ENCODE measurements at places on chromosomes 16 and 17.
A peak's percentile ranks its signal among the peaks of the same experiment; 100 is the strongest.

DNA sequence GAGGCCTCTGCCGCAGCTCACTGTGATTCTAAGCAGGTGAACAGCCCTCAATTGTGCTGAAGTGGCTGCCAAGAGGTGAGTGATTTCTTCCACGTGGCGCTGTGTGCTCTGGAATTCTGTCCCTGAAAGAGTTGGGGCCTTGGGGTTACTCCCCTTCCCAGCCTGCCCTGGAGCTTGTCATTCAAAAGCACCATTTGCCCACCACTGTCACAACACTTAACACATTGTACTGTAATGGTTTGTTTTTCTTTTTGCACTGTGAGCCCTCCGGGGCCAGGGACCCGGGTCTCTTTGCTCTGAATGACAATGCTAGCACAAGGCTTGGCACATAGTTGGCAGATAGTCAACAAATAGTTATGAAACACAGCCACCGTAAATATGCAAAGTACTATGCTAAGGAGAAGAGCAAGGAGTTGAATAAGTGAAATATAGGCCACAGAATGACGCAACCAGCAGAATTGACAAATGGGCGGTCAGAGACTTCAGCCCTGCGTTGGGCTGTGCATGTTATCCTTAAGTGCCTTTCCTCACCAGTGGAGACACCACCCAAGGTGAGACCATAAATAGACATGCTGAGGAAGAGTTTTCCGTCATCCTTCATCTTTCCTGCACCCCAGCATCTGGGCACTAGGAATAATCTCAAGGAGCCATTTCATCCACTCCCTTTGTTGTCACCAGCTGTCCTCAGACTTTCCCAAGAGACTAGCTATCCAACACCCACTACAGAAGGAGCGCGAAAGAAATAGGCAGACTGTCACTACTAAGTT, 112.0 kb upstream of the DNAH9 start:
- DNase-seq: no peak

GRCh38 chr17:65785109-65785508, 223.7 kb upstream of the AXIN2 start:
- no peak for DNase-seq

DNA sequence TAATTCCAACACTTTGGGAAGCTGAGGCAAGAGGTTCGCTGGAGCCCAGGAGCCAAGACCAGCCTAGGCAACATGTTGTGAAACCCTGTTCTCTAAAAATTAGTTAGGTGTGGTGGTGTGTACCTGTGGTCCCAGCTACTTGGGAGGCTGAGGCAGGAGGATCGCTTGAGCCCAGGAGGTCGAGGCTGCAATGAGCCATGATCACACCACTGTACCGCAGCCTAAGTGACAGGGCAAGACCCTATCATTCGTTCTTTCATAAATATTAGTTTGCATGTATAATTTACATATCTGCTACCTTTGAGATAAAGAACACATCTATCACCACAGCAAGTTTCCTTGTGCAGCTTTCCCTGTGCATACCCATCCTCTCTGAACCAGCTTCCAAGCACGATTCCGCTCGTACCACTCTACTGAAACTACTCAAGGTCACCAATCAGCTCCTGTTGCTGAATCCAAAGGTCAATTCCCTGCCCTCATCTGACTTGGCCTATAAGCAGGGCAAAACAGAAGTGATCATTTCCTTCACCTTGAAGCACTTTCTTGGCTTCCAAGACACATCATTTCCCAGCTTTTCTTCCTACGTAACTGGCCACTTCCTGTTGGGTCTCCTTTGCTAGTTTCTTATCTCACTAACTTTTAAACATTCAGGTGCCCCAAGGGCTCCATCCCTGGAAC, 49.1 kb downstream of the GRB2 start:
- DNase-seq: no peak

- peak; percentile 89 for DNase-seq
These were observed 32.3 kb downstream of the RAP1GAP2 start for GRCh38 chr17:2828397-2829038.

GRCh38 chr17:73419051-73419450, 107.2 kb upstream of the CDC42EP4 start:
- no peak for DNase-seq

DNA sequence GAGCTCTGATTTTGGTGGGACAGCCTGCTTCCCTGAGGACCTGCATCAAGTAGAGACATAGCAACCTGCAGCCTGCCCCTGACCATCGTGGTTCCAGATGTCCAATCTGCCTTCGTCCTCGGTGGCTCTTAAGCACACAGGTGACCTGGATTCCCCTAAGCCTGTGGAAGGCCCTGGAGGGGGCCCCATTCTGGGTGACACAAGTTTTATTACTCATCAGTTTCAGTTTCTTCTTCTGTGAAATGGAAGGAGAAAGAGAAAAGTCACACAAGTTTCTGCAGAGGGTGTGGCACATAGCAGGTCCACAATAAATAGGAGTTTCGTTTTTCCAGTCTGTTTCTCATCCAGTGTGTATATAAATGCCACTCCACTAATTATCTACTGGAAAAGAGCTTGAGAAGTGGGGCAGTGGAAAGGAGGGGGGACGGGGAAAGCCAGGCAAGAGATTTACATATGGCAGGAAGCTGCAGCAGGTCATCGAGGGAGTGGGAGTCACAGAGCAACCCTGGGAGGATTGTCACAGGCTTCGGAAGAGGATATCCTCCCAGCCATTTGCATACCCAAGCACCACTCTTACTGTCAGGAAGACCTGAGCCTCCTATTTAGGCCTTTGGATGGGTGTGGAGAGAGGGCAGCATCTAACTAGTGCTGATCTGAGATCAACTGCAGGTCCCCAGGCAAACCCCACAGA, 10.0 kb upstream of the NOS2 start:
- DNase-seq: peak; percentile 40

DNA sequence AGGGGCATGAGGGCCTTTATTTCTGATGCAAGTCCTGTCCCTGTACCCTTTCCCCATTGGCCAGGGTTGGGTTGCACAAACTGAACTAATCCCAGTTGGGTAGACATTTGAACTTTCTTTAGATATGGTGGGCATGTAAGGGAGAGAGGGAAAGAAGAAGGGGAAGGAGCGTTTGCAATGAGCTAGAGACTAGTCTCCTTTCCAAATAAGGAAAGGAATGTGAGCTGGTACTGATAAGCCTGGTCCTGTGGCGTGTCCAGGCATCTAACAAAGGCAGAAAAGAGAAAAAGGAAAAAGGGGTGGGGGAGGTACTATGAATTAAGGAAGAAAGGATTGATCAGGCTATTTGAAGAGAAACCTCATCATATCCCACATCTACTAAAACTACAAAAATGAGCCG, 20.3 kb downstream of the CHMP6 start:
- no peak for DNase-seq

- no peak for DNase-seq
These were observed 3.6 kb upstream of the TMEM92 start for GRCh38 chr17:50270435-50271362.

DNA sequence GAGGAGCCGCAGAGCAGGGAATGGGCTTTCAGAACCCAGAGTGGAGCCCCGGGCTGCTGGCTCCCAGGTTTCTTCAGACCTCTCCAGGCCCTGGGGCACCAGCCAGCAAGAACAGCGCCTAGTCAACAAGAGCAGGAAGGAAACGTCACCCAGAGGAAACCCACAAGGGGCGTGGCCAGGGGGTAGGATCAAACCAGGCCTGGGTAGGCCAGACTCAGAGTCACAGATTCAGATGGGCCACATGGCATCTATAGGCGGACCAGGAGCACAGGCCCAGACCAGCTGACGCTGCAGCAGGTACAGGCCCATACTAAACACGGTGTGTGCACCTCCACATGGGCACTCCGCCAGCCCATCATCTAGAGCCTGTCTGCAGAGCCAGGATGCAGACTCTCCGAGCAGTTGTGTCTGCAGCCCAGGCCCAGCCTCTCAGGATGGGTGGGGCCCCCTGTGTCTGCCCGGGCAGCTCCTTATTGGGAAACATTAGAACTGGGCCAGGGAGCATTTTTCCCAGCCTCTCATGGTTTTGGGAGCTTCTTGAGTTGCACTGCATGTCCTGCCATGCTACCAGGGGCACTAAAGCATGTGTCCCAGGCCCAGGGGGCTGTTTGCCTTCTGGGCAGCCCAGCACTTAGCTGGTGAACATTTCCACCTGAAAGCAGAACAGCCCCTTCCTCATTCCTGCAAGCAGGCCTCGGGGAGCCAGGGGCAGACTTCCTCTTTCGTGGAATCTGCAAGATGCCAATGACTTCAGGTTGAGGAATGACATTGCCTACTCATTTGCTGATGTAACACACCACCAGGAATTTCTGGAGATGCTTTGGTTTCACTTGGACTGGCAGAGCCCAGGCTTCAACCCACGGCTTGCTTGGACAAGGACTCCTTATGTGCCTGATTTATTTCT, at the start of gene NLRP1:
NLRP1 (minus strand) TSS at position 127 of the 904 bp plus-strand sequence. CDS start 552 bp downstream, outside the sequence.
- DNase-seq: peak; percentile 94

DNA sequence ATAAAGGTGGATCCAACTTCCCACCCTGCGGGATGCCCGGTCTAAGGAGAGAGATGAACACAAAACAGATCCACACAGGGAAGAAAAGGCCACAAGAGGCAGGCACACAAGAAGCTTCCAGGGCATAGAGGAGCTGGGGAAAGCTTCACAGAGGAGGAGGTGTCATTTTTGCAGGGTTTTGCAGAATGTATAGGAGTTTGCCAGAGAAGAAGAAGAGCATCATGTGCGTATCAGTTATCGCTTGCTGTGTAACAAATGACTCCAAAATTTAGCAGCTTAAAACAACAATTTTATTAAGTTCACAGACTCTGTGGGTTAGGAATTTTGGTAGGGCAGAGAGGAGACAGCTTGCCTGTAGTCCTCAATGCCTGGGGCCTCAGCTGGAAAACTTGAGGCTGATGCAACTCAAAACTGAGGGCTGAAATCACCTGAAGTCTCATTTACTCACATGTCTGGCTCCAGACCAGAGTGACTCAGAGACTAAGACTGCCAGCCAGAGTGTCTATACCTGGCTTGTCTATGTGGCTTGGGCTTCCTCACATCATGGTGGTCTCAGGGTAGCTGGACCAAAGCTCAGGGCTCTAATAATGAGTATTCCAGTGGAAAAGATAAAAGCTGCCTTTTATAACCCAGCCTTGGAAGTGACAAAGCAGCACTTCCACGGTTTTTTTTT, 33.9 kb upstream of the ZNF423 start:
- no peak for DNase-seq

DNA sequence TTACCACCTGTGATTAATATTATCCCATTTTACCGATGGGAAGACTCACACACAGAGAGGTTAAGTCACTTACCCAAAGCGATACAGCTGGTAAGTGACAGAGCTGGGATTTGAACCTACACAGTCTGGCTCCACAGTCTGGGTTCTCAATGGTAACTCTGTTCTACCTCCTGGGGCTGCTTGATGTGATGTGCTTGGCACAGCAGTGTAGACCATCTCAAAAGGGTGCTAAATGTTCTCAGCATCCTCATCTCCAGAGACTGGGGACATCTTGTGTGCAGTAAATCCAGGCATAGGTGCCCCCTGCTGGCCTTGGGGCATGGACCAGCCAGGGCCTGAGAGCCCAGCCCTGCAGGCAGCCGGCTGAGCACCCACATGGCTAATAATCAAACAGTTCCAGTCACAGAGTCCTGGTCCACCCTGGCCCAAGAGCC, 15.4 kb upstream of the KATNB1 start:
- peak; percentile 42 for DNase-seq

DNA sequence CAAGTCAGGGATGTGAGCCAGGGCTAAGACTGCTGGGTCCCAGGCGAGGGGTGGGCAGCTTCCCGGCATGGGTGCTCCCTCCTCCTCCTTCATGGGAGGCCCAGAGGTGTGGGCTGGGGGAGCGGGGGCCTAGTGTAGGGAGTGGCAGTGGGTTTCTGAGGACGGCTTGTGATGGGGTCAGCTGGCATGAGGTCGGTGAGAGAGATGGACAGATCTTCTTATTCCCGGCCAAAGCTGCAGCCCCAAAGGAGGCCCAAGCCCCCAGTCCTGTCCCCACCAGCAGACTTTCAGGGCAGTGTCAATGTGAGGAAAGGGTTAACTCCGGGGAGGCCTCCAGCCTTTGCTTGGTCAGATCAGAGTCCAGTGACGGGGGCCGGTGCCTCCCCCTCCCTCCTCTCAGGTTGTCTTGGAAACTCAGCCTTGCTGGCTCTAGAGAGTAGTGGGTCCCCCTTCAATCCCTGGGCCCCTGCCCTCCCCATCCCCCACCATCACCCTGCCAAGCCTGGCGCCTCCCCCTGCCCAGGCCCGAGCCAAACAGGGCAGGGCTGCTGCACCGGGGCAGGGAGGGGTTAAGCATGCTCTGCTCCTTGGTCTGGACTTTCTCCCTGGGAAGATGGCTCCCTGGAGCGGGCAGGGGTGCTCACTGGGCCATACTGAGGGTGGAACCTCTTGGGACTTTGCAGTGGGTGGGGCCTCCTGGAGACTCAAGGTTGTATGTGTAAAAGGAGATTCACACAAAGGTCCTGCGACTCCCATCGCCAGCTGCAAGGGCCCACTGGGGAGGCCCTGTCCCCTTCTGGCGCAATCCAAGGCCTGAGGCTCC, 12.4 kb downstream of the NAT9 start:
- no peak for DNase-seq

DNA sequence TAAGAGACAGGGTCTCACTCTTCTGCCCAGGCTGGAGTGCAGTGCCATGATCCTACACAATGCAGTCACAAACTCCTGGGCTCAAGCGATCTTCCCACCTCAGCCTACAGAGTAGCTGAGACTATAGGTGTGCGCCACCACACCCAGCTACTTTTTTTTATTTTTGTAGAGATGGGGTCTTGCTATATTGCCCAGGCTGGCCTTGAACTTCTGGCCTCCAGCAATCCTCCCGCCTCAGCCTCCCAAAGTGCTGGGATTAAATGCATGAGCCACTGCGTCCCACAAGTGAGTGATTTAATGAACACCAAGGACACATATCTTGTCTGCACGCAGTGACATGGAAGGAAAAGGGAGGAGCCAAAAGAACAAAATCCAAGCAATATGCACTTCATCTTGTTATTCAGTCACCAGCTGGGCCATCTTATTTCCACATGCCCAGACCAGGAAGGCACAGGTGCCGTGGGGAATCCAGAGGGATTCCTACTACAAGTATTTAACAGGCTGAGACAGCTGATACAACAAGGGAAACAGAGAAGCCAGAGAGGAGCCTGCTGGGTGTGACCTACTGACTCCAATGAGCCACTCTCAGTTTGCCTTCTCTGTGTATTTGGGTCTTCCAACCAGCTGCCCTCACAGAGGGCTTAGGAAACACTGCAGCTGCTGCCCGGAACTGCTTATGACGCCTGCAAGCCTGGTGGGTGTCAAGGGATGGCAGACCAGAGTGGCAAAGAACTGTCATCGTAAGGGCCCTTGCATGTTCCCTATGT, 17.0 kb downstream of the LSM12 start:
- DNase-seq: no peak

Measured in stimulated activated CD4-positive, alpha-beta T cell treated with anti-CD3 and anti-CD28 coated beads, Interleukin-2, amount 100 ng/mL, for 24 hours (primary cell).